ENCODE measurements at places on chromosomes 12 and 14.

GRCh38 chr14:33564774-33565630 lies 385.9 kb downstream of the EGLN3 start:
- no peak for DNase-seq

DNA sequence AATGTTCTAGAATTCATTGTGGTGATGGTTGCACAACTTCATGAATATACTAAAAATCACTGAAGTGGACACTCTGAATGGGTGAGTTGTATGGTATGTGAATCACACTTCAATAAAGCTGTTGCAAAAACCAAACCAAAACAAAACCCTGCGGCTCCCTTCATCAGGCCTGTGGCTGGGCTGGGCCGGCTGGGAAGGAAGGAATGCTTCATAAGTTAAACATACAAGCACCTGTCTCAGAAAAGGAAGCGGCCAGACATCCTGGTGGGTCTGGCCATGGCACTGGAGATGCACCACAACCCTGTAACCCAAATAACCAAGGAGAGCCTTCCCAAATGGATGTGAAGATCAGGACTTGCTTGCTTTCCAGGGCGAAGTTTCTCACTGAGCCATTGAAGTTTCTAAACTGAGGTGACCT lies 34.9 kb downstream of the TTC7B start:
- DNase-seq, result no peak

GRCh38 chr12:79634957-79635471 lies 55.8 kb downstream of the PAWR start:
- no peak for DNase-seq

DNA sequence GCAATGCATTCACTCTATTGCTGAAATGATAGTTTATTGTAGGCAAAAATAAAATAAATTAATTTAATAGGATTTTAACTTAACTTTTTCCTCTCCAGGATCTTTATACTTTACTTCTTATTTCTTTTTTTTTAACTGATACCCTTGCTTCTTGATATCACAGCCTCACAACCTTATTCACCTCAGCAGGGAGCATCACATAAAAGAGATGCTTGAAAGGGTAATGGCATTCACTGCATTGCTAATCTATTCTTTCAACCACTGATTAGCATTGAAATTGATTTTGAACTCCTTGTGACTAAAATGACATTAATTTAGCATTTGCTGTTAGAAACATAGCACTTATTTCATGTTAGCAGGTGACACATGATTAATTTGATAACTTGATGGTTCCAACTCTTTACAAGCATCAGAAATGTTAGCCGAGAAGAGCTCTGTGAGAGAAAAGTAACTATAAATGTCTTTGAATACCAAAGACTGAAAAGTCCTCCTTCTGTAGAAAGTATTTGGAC lies 689.5 kb upstream of the MGAT4C start:
- no peak for DNase-seq

GRCh38 chr12:1598757-1599156 lies 4.4 kb upstream of the FBXL14 start:
- no peak for DNase-seq

GRCh38 chr14:104739546-104740516 lies 13.1 kb upstream of the SIVA1 start:
- no peak for DNase-seq

DNA sequence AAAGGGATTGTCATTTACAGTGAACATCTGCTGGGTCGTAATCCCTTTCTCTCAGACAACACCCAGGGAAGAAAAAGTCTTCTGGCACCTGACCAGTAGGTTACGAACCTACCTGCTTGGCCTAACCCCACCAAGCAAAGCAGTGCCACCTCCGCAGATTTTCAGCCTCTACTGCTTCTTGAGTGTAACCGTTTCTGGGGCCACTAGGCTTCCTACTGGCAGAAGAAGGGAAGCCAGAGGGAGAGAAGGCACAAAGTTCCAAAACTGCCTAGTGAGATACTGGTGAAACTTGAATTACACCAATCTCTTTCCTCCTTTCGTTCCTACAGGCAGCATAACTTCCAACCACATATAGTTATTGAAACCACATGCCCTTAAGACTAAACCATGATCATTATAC lies 383.6 kb downstream of the BCAT1 start:
- DNase-seq, result no peak

GRCh38 chr12:52535574-52535973 lies 15.4 kb upstream of the KRT5 start:
- DNase-seq, result no peak

DNA sequence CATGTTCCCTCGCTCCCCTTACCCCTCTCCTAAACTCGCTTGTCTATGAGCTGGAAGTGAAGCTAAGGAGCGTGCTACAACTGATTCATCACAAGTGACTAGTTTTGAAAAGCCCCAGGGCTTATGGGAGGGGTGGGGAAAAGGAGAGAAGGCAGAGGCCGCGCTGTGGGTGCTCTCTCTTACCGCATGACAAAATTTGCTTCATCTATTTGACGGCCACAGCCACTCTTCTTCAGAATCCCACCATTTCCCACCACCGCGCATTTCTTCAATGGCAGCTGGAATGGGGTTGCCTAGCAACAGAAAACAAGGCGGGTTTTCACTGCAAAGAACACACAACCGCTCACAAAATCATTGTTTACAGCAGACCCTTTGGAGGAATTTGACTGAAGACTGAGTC lies 79.4 kb downstream of the ST8SIA1 start:
- no peak for DNase-seq

DNA sequence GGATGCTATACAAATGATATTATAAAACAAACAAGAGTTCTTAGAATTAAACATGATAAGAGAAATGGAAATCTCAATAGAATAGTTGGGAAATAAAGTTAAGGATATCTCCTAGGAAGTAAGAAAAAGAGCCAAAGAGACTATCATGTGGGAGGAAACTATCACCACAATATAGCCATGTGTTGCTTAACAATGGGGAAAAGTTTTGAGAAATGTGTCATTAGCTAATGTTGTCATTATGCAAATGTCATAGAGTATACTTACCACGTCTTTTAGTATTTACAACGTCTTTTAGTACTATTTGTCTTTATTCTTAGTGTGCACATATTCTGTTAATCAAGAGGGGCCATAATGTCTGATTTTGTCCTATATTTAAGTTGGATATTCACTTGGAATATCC lies 58.7 kb downstream of the ZNF641 start:
- no peak for DNase-seq

DNA sequence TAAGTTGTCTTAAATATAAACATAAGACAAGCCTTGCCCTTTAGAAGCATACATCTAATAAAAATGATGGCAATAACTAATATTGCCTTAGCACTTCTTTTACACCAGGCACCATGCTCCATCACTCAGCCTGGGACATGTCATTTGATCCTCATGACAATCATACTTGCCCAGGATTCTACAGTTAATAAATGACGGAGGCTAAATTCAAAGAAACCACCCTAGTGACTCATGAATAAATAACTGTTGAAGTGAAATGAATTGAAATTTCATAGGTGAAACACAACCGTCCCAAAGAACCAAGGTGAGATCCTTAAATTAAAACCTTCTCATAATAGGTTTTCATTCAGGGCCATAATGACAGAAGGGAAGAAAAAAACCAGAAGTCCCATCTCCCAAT lies 89.5 kb downstream of the GRIN2B start:
- no peak for DNase-seq

All from esophagus squamous epithelium (tissue), 5 donors.